ELR (cell line): ENCODE measurements at places on chromosomes 6 and 20.

- DNase-seq, result no peak
Measured at GRCh38 chr20:23207826-23208540, 121.9 kb upstream of the CD93 start.

DNA sequence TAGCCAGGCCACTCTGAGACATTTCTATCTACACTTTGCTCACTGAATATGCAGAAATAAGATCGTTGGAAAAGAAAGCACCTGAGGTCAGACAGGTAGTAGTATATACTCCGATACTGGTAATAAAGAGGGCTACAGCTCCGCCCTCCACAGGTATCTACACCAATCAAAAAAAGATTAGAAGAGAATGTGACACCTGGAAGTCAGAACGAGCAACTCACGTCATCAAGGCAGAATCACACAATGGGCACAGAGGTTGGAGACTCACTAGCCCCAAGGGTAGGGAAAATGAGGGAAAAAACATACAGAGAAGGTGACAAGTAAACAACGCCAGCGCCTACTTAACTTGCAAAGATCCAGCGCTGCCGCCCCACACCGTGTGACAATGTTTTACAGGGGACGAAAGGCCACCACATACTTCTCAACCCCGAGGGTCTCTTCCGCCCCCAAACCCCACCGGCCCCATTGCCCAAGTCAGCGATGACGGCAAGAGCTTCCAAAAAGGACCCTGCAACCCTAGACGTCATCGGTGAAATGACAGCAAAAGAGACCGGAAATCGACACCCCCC, 653 bp downstream of the LMBRD1 start:
- peak; percentile 52 for DNase-seq

DNA sequence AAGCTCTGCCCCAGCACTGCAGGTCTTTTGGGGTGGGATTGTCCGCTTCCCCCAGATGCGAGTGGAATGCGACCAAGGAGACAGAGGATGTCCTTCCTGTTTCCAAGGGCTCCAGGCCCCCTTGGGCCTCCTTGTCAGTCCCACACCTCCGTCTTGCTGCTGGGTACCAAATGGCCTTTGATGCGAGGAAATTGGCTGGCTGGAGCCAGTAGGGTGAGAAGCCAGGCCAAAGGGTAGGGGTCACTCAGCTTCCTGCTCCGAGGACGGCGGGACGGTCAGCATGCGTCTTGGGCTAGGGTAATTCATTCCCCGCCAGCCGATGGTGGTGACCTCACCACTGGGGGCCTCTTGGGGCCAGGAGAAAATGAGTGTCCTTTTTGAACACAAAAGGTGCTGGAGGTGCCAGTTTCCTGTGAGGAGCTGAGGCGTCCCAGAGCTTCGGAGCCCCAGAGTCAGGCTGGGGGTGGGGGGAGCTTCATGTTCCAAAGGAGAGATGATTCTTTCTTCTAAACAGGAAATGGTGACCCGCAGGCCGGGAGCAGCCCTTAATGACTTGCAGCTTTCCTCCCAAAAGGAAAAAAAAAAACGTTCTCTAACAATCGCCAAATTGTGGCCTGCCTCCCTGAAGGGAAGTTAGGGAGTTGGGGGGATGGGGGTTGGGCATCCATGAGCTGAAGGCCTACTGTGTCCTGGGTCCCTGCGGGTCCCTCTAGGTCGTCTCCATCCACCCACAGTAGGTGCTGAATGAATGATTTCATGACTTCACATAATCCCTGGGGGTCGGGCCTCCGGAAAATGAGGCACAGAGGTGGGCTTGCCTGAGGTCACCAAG, 6.7 kb downstream of the SNAI1 start:
- DNase-seq, result peak; percentile 91

GRCh38 chr6:3911614-3912336, 62.6 kb downstream of the FAM50B start:
- peak; percentile 90 for DNase-seq

GRCh38 chr6:169803816-169804340, 52.5 kb downstream of the ERMARD start:
- no peak for DNase-seq

DNA sequence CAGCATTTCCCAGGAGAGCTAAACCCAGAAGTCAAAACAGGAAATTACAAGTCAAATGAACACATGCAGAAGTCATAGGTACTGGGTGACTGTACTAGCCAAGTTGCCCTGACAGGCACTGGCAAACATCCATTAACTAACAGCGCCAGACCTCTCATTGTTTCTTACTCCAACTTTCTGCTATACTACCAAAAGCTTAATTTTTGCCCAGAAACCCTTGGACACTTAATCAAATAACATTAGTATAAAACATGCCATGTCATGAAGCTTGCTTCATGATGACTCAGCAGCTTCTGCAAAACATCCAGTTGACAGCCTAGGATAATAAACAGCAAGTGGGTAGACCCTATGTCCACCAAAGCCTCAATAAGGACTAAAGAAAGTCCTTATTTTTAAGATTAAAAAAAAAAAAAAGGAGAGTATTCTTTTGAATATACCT, 3.5 kb downstream of the NUP153 start:
- peak; percentile 89 for DNase-seq

- peak; percentile 31 for DNase-seq
Measured at GRCh38 chr20:2798814-2799213, 1.6 kb downstream of the CPXM1 start.

- no peak for DNase-seq
Measured at GRCh38 chr6:113651120-113651519, 206.0 kb upstream of the MARCKS start.

DNA sequence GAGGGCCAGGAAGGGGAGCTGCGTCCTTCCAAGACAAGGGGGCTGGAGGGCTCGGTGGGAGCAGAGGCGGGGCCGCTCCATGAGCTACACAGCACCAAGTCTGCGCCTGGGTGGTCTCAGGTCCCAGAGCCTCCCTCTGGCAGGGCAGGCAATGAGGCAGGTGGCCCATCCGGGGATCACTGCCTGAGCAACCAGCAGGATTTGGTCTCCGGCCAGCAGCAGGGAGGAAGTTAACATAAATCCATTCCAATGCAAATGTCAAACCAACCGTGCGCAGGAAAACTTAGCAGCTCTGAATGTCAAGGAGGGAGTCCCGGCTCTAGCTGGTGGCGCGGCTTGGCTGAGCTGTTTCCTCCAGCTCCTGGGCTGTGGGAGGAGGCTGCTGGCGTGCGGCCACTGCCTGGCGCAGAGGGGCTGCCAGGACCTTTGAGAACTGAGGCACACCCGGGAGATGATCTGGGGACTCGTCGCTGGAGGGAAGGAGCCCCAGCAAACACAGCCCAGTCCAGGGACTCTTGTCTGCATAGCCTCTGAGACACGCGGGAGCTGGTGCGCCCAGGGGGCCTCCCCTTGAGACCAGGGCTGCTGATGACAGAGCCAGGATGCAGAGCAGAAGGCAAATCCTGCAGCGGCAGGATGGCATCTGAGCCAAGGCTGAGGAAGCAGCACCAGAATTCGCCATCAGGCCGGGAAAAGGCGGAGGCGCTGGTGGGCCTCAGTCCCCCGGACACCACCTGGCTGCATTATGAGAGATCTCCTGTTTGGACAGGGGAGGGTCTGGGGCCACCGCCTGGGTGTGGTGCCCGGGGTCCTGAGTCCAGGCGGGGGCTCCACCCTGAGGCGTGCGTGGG, 33.1 kb upstream of the CHRNA4 start:
- DNase-seq, result no peak

GRCh38 chr20:52589251-52589812, 382.8 kb upstream of the TSHZ2 start:
- no peak for DNase-seq

GRCh38 chr6:106539936-106540335, 89.4 kb downstream of the RTN4IP1 start:
- no peak for DNase-seq

DNA sequence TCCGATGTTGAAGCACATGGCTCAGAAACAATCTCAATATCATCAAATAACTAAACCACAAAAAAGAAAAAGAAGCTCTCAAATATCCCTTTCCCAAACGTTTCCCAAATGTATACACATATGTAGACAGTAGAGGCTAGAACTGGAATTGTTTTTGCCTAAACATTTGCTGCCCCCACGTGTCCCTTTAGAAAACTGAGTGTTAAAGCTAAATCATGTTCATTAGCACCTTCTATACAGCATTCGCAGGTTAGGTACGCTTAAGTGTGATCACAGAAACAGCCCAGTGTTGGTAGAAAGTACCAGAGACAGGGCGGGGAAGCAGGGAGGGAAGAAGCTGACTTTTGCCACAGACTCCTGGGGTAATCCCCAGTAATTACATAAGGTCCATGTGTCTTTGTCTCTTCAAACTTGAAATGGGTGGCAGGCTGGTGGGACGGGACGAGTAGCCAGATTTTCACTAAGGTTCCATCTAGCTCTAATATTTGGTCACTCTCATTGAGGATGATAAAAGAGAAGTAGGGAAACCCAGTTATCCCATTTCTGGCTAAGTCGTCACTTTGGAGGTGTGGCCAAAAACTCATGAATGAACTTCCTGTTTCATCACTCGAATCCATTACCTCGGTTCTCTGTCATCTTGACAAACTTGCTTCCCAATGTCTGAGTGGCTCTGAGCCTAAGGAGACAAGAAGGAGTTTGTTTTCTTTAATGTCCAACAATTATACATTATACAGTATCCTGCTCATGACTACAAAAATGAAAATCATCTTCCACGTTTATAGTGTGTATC, 15.0 kb upstream of the TFAP2A start:
- peak; percentile 83 for DNase-seq
